Colonic mucosa (tissue), 4 donors: ENCODE measurements at places on chromosomes 2 and 18.

GRCh38 chr2:223416815-223417610 lies 185.1 kb downstream of the SCG2 start:
- no peaks in the 10 kb centered on the region for H3K36me3 ChIP-seq
- no peak for DNase-seq
- no peaks in the 10 kb centered on the region for H3K27me3 ChIP-seq
- no peaks in the 10 kb centered on the region for H3K4me1 ChIP-seq
- H3K4me3 ChIP-seq = no peak overlapping the region

- H3K27me3 ChIP-seq = no peaks in the 10 kb centered on the region
- DNase-seq = no peak
- H3K27ac ChIP-seq = no peak overlapping the region
- H3K4me1 ChIP-seq = no peaks in the 10 kb centered on the region
These were observed 61.8 kb downstream of the TBC1D8 start for GRCh38 chr2:101089419-101089818.

DNA sequence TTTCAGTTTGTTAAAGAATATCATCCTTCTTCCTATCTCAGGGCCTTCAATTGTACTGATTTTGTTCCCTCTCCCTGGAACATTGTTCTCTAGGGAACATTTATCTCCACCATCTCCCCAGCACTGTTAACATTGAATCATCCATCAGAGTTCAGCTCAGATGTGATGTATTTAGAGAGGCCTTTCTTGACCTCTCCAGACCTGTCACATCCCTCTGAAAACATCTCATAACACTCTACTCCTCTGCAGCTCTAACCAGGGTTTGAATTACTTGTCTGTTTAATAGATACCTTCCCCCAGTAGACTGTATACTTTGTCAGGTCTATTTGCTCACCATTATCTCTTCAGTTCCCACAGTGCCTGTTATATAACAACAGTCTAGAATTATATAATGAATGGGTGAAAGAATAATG lies 98.6 kb downstream of the GALNT1 start:
- DNase-seq = no peak
- H3K4me1 ChIP-seq = no peaks in the 10 kb centered on the region
- no peaks in the 10 kb centered on the region for H3K36me3 ChIP-seq
- H3K4me3 ChIP-seq = no peak overlapping the region

DNA sequence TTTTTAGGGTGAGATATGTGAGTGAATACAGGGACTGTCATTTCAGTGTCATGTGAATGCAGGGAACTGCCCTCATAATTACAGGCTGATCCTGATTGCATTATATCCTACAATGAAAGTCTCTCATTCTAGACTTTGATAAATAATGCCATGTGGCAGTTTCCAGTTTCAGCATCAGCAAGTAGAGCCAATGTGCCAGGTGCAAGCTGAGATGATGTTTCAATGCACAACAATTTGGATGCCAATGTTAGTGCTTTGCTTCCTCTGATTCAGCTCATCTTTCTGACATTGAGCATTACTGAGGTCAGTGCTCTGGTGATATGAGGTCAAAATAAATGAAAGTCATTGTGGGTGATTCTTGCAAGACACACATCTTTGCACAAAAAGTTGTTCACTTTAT lies 63.7 kb upstream of the TFPI start:
- H3K27ac ChIP-seq = no peak overlapping the region
- no peaks in the 10 kb centered on the region for H3K36me3 ChIP-seq
- H3K27me3 ChIP-seq = no peaks in the 10 kb centered on the region
- H3K4me1 ChIP-seq = no peaks in the 10 kb centered on the region

- DNase-seq = no peak
- H3K4me3 ChIP-seq = no peak overlapping the region
- H3K4me1 ChIP-seq = no peaks in the 10 kb centered on the region
- no peak overlapping the region for H3K27ac ChIP-seq
- no peaks in the 10 kb centered on the region for H3K27me3 ChIP-seq
These were observed 148.1 kb downstream of the ACKR3 start for GRCh38 chr2:236717729-236718128.

DNA sequence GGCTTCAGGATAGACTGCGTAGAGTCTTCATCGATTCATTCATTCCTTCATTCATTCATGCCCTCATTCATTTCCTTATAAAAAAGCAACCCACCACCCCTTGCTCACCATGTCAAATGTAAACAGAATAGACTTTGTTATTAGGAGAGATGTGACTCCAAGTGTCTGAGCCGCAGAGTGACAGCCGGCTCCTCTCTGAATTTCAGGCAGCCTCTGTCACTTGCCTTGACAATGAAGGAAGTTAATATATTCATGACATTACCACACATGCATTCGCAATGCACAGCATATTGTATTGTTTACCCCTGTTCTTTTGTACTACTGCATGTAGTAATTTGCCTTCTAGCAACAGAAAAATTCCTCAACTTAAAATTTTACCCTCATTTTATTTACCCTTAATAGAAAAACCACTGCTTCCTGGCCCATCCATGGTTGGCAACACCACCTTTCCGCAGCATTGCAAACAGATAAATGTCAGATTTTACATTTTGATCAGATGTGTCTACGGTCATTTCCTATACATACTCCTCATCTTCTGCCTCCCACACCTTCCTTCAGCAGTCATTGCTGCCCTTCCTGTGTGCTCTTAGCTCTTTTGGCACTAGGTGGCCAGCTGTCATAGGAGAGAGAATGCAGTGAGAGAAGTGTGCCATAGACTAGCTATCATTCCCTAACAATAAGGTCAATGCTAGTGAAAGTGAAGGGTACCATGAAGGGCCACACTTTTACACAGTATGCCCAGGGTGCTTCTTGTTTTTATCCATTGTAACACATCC lies 1090.8 kb downstream of the BCL11A start:
- no peaks in the 10 kb centered on the region for H3K36me3 ChIP-seq
- no peak overlapping the region for H3K4me3 ChIP-seq
- no peaks in the 10 kb centered on the region for H3K27me3 ChIP-seq
- no peaks in the 10 kb centered on the region for H3K4me1 ChIP-seq
- H3K27ac ChIP-seq = no peak overlapping the region

- no peaks in the 10 kb centered on the region for H3K27me3 ChIP-seq
- H3K36me3 ChIP-seq = no peaks in the 10 kb centered on the region
- H3K27ac ChIP-seq = no peak overlapping the region
- DNase-seq = peak; percentile 11
These were observed 87.5 kb upstream of the ST3GAL5 start for GRCh38 chr2:85976106-85976920.

DNA sequence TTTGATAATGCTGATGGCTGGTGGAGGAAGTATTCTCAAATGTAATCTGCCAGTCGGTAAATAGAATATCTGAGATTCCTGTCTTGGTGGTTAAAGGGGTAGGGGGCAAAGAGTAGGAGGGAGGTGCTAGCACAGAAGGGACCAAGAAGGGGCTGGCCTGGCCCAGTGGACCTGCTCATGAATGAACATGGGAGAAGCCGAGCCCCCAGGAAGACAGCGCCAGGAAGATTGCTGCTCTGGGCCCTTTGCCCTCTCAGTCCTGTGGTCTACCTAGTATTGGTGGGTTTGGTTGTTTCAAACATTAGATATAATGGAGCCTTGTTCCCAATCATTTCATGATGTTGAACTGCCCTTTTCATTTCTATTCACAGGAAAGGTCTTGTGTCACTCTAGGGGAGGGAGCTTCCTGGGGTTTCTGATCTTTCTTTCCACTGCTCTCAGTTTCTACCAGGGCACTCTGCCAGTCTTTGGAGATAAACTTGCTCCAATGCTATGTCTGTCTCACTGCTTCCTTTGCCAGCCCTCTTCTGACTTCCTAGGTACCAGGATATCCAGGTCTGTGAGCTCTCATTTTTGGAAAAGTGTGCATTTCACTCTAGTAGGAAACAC lies 5.3 kb upstream of the MOCOS start:
- no peaks in the 10 kb centered on the region for H3K36me3 ChIP-seq
- no peak for DNase-seq
- H3K27me3 ChIP-seq = no peaks in the 10 kb centered on the region
- H3K4me3 ChIP-seq = no peak overlapping the region
- H3K4me1 ChIP-seq = no peaks in the 10 kb centered on the region
- no peak overlapping the region for H3K27ac ChIP-seq

GRCh38 chr2:104849618-104850141 lies 4.2 kb upstream of the POU3F3 start:
- peak; percentile 61 for DNase-seq

- no peaks in the 10 kb centered on the region for H3K36me3 ChIP-seq
- no peaks in the 10 kb centered on the region for H3K27me3 ChIP-seq
- peaks cover 3% of the 10 kb centered on the region for H3K4me1 ChIP-seq
- H3K4me3 ChIP-seq = no peak overlapping the region
- no peak for DNase-seq
These were observed 51.1 kb downstream of the RTN4 start for GRCh38 chr2:54999182-54999581.

- H3K27me3 ChIP-seq = no peaks in the 10 kb centered on the region
- DNase-seq = no peak
- no peak overlapping the region for H3K4me3 ChIP-seq
- no peaks in the 10 kb centered on the region for H3K36me3 ChIP-seq
- no peaks in the 10 kb centered on the region for H3K4me1 ChIP-seq
- no peak overlapping the region for H3K27ac ChIP-seq
These were observed 160.5 kb downstream of the TMEM163 start for GRCh38 chr2:134558208-134558830.

DNA sequence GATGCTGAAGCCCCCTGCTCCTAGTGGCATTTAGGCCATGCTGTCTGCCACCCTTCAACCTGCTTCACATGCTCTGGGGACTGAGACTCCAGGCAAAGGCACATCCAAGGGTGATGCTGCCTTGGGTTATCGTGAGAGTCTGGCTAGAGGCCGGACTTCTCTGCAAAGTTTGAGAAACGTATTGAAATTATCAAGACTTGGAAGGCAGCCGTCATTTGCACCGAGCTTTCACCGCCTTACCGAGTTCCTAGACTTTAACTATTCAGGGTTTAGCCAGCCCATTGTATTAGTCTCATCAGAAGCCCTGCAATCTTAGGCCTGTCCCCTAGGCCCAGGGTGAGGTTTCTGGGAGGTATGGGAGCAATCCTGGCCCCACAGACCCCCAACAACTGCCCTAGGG lies 34.0 kb downstream of the RDH14 start:
- no peaks in the 10 kb centered on the region for H3K27me3 ChIP-seq
- H3K27ac ChIP-seq = no peak overlapping the region
- DNase-seq = no peak
- no peaks in the 10 kb centered on the region for H3K4me1 ChIP-seq
- H3K4me3 ChIP-seq = no peak overlapping the region

- no peak overlapping the region for H3K4me3 ChIP-seq
- no peak for DNase-seq
- peaks cover 6% of the 10 kb centered on the region for H3K36me3 ChIP-seq
- no peaks in the 10 kb centered on the region for H3K4me1 ChIP-seq
These were observed 9.2 kb downstream of the SLC4A1AP start for GRCh38 chr2:27672723-27673486.

GRCh38 chr2:213015387-213016165 lies 135.8 kb downstream of the IKZF2 start:
- DNase-seq = no peak
- H3K27ac ChIP-seq = no peak overlapping the region
- no peaks in the 10 kb centered on the region for H3K4me1 ChIP-seq
- H3K36me3 ChIP-seq = no peaks in the 10 kb centered on the region

DNA sequence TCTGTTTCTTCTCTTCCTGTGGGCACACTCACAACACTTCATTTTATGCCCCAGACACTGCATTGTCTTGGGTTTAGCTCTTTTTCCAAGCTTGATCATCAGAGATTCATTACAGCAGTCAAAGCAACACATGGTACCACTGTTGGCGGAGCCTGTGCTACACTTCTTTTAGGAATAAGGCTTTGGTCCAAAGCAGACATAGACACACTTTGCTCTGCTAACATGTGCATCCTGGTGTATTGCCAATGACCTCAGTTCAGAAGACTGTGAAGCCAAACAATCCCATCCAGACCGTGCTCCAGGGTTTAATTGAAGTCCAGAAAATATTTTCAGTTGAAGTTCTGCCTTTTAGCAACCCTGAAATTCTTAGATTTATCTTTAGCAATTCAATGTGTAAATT lies 354.6 kb upstream of the RAB12 start:
- DNase-seq = no peak
- no peak overlapping the region for H3K27ac ChIP-seq
- H3K4me3 ChIP-seq = no peak overlapping the region
- H3K27me3 ChIP-seq = no peaks in the 10 kb centered on the region
- no peaks in the 10 kb centered on the region for H3K36me3 ChIP-seq

DNA sequence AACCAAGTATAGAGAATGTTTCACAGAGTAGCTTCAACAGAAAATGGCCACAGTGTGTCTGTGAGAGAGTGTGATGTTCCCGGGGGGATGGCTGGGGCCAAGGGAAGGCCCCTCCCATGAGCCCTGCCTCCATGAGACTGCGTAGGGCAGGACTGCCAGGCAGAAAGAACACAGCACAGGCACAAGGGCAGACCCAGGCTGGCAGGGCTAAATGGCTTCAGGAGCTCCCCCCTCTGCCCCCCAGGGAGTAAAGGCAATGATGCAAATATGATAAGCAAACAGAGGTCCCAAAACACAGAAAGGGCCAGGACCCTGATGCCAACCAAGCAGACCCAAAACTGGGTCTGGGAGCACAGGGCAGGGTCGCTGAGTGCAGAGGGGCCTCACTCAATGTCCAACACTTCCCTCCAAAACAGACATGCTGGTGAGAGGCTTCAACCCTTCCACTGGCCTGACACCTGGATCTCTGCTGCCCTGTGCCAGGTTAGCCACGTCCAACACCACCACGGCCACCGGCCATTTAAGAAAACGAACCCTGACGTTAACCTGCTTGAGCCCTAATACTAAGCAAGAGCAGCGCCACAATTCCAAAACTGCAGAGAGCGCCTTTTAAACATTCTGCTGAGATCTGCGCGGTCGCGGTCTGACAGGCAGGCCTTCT lies 90.3 kb downstream of the HDAC4 start:
- H3K27me3 ChIP-seq = no peaks in the 10 kb centered on the region
- H3K27ac ChIP-seq = no peak overlapping the region
- H3K4me3 ChIP-seq = no peak overlapping the region
- H3K36me3 ChIP-seq = no peaks in the 10 kb centered on the region

GRCh38 chr2:157900684-157901083 lies 24.6 kb upstream of the ACVR1 start:
- no peaks in the 10 kb centered on the region for H3K4me1 ChIP-seq
- H3K27ac ChIP-seq = no peak overlapping the region
- H3K27me3 ChIP-seq = no peaks in the 10 kb centered on the region
- no peaks in the 10 kb centered on the region for H3K36me3 ChIP-seq

GRCh38 chr18:67730886-67731285 lies 214.4 kb upstream of the DSEL start:
- no peak overlapping the region for H3K4me3 ChIP-seq
- H3K27me3 ChIP-seq = no peaks in the 10 kb centered on the region
- H3K4me1 ChIP-seq = no peaks in the 10 kb centered on the region
- no peaks in the 10 kb centered on the region for H3K36me3 ChIP-seq
- no peak for DNase-seq
- H3K27ac ChIP-seq = no peak overlapping the region

- no peak overlapping the region for H3K4me3 ChIP-seq
- H3K36me3 ChIP-seq = no peaks in the 10 kb centered on the region
- H3K27ac ChIP-seq = no peak overlapping the region
- H3K27me3 ChIP-seq = no peaks in the 10 kb centered on the region
- DNase-seq = no peak
- no peaks in the 10 kb centered on the region for H3K4me1 ChIP-seq
These were observed 129.8 kb upstream of the ARL4C start for GRCh38 chr2:234626566-234627130.

GRCh38 chr2:154507186-154507585 lies 191.3 kb upstream of the KCNJ3 start:
- H3K27ac ChIP-seq = no peak overlapping the region
- H3K36me3 ChIP-seq = no peaks in the 10 kb centered on the region
- no peaks in the 10 kb centered on the region for H3K27me3 ChIP-seq
- no peaks in the 10 kb centered on the region for H3K4me1 ChIP-seq
- no peak for DNase-seq
